Caki2 (cell line): ENCODE measurements at places on chromosomes 6 and 20.
A peak's percentile ranks its signal among the peaks of the same experiment; 100 is the strongest.

DNA sequence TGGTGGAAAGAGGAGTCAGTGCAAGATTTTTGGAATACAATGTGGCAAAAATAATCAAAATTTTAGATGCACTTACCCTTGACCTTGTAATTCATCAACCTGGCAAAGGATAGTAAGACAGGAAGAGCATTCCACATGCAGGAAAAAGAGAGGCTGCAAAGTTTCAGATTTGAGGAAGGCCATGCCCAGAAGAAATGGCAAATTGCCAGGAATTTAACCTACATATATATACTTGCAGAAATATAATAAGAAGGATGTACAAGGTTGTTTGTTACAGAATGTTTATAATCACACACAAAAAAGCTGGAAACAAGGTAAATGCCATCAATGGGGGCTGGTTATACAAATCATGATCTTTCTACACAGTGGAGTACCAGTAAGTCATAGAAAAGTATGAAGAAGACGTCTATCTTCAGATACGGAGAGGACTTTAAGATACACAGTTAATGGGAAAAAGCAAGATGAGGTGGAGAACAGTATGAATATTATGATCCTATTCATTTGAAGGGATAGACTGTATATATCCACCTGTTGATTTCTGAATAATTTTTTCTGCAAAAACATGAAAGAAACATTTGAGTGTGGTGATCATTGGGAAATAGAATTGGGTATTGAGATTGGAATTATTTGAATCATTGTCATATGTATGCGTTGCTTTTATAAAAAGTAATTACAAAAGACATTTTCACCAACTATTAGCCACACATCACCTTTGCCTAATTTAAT lies 253.8 kb downstream of the TBC1D7 start:
- DNase-seq = no peak

DNA sequence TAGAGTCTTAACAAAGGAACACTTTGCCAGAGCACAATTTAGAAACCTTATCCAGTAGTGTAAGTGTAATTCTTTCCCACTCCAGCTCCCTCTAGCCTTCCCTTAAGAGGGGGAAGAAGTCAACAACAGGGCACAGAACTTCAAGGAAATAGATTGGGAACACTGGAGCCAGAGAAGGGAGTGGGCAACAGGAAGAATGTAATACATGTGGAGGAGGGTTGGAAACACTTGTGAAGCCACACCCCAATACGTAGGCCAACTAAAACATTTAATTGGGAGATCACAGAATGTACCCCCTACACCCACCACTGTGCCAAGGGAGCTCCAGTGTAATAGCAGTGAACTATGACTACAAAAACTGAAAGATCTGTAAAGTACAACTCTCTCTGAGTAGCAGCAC lies 735.7 kb upstream of the HS3ST5 start:
- no peak for DNase-seq

DNA sequence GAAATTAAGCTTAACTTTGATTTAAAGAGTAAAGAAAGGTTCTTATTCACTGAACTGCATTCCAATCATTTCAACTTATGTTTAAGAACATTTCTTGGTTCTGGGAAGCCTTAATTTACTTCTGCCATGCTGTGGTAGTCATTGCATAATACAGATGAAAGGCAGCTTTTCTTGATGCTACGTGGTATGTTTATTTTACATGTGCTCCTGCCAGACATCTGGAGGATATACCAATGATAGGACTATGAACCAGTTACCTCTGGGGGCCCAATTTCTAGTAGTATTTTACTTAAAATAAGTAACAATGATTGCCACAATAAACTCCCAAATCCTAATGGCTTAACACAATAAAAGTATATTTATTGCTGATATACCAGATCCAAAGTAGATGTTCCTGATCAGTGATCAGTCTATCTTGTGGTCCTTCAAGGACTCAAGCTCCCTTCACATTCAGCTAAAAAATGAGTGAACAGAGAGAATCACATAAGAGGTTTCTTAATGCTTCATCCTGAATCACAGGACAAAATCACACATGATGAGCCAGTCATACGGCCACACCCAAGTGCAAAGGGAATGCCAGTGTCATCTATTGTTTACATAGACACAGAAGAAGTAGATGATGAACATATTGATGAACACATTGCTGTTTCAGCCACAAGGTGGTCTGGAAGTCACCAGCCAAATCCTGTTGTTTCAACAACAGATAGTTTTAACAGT lies 56.5 kb upstream of the CCN2 start:
- no peak for DNase-seq

- no peak for DNase-seq
Measured at GRCh38 chr20:51528263-51529027, 14.1 kb downstream of the NFATC2 start.

GRCh38 chr6:136641166-136641565 lies 90.9 kb upstream of the MAP7 start:
- no peak for DNase-seq

DNA sequence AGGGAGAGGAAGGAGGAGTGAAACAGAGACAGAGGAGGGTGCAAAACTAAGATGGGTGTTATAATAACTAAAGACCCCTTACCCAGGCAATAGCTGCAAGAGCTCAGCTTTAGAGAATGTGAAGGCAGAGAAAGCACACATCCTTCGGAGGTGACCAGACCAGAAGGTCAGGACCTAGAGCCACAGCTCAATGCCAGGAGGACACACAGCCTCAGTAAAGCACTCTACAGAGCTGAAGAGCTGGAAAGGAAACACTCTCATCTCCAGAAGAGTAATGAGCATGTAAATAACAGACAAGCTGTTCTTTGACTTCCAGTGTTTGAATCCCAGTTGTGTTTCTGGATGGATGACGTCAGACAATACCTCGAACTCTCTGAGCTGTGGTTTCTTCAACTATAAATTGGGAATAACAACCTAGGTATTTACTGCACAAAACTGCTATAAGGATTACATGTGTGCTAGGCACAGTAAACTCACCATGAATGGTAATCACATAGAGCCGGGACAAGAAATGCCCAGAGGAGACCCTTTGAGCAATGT lies 63.2 kb downstream of the MAP3K5 start:
- DNase-seq = no peak

DNA sequence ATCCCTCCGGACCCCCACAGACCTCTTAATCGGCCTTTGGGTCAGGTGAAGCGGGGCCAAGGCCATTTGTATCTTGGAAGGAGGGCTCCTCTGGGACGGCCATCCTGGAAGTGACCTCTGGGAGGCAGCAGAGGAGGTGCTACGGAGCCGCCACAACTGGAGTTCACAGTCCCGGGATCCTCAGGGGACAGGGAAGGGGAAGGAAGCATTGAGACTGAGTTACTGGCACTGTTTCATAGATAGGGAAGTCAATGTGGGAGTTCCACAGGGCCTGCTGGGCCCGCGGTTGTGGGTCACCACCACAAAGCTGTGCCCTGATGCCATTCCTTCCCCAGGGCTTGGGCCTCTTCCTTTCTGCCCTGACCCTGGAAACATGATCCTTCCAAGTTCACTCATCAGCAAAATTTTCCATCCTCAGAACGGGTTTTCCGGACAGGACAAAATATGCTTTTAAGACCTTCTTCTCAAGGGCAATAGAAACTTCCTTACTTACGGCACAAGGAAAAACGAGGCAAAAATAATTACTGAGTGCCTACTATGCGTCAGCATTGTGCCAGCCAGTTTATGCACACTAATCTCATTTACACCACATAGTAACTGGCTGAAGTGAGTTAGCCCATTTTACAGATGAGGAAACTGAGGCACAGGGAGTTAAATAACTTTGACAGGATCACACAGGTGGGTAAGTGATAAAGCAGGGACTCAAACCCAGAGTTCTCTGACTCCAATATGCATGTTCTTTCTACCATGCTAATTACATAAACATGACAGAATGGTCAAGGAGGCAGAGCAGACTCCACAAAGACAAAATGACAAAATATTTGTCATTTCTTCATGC lies 143.8 kb downstream of the UNC5CL start:
- DNase-seq = peak; percentile 54

DNA sequence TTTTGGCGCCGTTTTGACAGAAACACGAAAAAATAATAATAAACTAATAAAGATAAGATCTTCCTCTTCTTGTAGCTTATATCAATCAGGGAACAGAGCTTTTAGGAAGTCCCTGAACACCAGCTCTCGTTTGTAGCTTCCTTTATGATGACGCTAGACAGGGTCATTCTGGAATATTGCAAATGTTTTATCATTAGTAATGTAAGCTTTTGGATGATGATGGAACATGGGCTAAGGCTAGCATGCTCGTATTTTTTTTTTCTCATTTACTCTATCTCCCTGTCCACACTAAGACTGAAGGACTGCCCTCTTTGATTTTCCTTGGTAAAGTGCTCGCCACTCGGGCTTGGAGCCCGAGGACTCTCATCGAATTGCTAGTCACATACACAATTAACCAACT lies 22.1 kb upstream of the POM121L2 start:
- no peak for DNase-seq

GRCh38 chr20:57618764-57619050 lies 1.5 kb downstream of the ZBP1 start:
- no peak for DNase-seq

DNA sequence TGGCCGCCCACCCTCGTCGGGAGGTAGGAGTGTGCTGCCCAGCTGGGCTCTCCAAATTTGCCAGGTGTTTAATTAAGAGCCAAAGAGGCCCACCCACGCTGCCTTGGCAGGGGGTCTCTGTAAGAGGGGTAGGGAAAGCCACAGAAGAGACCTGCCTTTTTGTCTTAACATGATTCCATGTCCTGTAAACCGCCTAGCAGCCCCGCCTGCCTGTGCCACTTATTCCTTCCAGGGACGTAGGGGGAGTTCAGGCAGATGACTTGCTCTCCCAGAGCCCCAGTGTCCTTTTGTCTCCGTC lies 2.1 kb downstream of the FAM210B start:
- no peak for DNase-seq

GRCh38 chr6:157867155-157867559 lies 44.1 kb downstream of the SNX9 start:
- peak; percentile 12 for DNase-seq

- peak; percentile 54 for DNase-seq
Measured at GRCh38 chr20:35226884-35227681, 593 bp downstream of the MMP24 start.

GRCh38 chr20:63835021-63835858 lies 4.2 kb upstream of the ZBTB46 start:
- DNase-seq = peak; percentile 99

GRCh38 chr6:159043251-159043650 lies 1.5 kb downstream of the TAGAP start:
- no peak for DNase-seq
